ENCODE measurements at places on chromosomes 6 and 20. TPM values are rescaled to one million over a fixed set of nuclear protein-coding genes. Genes with fewer than 3 reads are reported as not detected.
A peak's percentile ranks its signal among the peaks of the same experiment; 100 is the strongest.

- H3K36me3 ChIP-seq = peaks cover 10% of the 10 kb centered on the region
- H3K4me3 ChIP-seq = peak overlapping the region; percentile 16
- peaks cover 53% of the 10 kb centered on the region for H3K4me1 ChIP-seq
- DNase-seq = peak; percentile 91
- peak overlapping the region; percentile 88 for H3K27ac ChIP-seq
Measured at GRCh38 chr6:126143761-126144251, 157.5 kb downstream of the TRMT11 start.

- H3K27me3 ChIP-seq = no peaks in the 10 kb centered on the region
- no peak overlapping the region for H3K27ac ChIP-seq
- H3K4me1 ChIP-seq = no peaks in the 10 kb centered on the region
- H3K36me3 ChIP-seq = no peaks in the 10 kb centered on the region
- no peak for DNase-seq
Measured at GRCh38 chr6:195861-196360, 96.4 kb upstream of the DUSP22 start.

- H3K36me3 ChIP-seq = no peaks in the 10 kb centered on the region
- no peaks in the 10 kb centered on the region for H3K4me1 ChIP-seq
- no peaks in the 10 kb centered on the region for H3K27me3 ChIP-seq
Measured at GRCh38 chr6:76752841-76753240, 680.4 kb upstream of the IMPG1 start.

DNA sequence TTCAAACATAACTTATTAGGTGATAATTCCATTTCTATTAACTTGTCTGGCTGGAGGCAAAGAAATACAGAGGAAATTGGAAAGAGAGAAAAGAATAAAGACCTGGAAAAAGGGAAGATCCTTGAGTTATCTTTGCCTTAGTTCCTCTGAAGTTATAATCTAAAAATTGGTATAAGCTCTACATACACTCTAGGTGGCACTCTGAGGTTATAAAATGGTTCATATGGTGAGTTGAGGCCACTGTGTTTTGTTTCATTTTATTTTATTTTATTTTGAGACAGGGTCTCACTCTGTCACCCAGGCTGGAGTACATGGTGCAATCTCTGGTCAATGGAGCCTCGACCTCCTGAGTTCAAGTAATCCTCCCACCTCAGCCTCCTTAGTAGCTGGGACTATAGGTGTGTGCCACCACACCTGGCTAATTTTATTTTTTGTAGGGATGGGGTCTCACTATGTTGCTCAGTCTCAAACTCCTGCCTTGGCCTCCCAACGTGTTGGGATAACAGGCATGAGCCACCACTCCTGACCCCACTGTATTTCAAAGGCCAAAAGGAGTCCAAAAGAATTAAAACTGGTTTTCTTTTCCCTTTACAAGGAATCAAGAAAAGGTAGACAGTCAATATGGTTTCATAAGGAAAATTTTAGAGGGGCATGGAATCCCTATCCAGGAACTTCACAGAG lies 19.4 kb downstream of the GPX6 start:
- DNase-seq = no peak
- no peaks in the 10 kb centered on the region for H3K36me3 ChIP-seq
- H3K27ac ChIP-seq = no peak overlapping the region
- H3K27me3 ChIP-seq = no peaks in the 10 kb centered on the region
- no peak overlapping the region for H3K4me3 ChIP-seq
- H3K4me1 ChIP-seq = peaks cover 4% of the 10 kb centered on the region

DNA sequence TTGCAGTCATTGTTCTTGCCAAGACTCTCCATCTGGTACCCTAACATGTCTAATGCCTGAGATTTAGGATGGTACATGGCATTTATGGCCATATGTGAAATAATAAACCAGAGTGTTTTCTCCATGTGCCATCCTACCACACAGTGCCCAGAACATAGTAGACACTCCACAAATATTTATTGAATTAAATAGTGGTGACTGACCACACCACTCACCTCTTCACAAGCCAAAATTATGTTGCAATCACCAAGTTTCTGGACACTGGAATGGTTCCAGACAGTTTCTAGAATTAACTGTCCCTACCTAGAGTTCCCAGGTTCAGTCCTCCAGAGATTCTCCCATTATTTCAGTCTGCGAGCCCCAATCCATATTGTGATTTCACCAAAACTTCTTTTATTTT lies 427.3 kb downstream of the KIF16B start:
- no peaks in the 10 kb centered on the region for H3K4me1 ChIP-seq
- no peak overlapping the region for H3K27ac ChIP-seq
- no peaks in the 10 kb centered on the region for H3K27me3 ChIP-seq
- no peak for DNase-seq

- no peak overlapping the region for H3K4me3 ChIP-seq
- no peak overlapping the region for H3K27ac ChIP-seq
- no peaks in the 10 kb centered on the region for H3K36me3 ChIP-seq
Measured at GRCh38 chr6:164010441-164011103, 596.1 kb downstream of the QKI start.

DNA sequence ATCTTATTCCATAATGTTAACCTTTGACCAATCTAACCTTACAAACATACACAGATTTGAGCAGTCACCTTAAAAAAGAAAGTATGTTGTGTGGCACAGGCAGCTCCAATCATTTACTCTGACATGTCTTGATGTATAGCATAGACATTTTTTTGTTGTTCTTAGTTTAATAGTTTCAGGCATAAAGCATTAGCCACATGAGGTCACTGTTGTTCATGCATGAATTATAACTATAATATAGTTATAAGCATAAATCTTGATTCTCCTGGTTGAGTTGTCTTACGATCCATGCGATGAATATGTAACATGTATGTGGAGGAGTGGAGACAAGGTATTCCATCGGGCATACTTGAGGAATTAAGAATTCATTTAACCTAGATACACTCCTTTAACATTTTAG lies 26.1 kb upstream of the NKAIN2 start:
- DNase-seq = no peak
- H3K27me3 ChIP-seq = no peaks in the 10 kb centered on the region
- no peaks in the 10 kb centered on the region for H3K36me3 ChIP-seq
- no peak overlapping the region for H3K4me3 ChIP-seq
- no peaks in the 10 kb centered on the region for H3K4me1 ChIP-seq

GRCh38 chr6:50826803-50827202 lies 8.1 kb downstream of the TFAP2B start:
- peak; percentile 77 for DNase-seq
- peaks cover 39% of the 10 kb centered on the region for H3K4me1 ChIP-seq
- no peak overlapping the region for H3K4me3 ChIP-seq
- H3K36me3 ChIP-seq = no peaks in the 10 kb centered on the region

The TGM2 gene
- total RNA-seq = 0.22 TPM

The BEND6 gene
- 0.90 TPM for total RNA-seq

The COL19A1 gene
- total RNA-seq = not detected

DNA sequence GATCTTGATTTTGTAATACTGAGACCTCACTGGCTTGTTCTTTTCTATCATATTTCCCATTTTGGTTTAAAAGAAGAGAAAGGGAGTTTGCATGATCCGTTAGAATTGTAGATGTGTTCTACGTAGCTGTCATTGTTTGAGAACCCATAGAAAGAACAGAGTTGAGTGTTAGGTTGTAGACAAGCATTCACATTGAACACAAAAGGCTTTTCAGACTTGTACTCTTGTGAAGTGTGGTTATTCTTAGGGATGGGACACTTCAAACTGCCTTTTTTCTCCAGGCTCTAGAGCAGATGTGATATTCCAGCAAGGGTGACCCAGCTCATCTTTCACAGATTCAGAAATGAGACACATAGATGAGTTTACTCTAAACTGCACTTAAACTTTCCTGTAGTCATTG lies 19.9 kb downstream of the FOXO3 start:
- H3K27me3 ChIP-seq = no peaks in the 10 kb centered on the region
- no peak overlapping the region for H3K4me3 ChIP-seq
- no peak overlapping the region for H3K27ac ChIP-seq
- no peak for DNase-seq
- H3K4me1 ChIP-seq = peaks cover 13% of the 10 kb centered on the region
- no peaks in the 10 kb centered on the region for H3K36me3 ChIP-seq

GRCh38 chr6:3231247-3232016 lies 4.0 kb upstream of the TUBB2B start:
- peaks cover 40% of the 10 kb centered on the region for H3K27me3 ChIP-seq
- H3K36me3 ChIP-seq = no peaks in the 10 kb centered on the region
- H3K4me3 ChIP-seq = peak overlapping the region; percentile 95
- DNase-seq = peak; percentile 92
- H3K4me1 ChIP-seq = peaks cover 22% of the 10 kb centered on the region
- no peak overlapping the region for H3K27ac ChIP-seq

GRCh38 chr6:7691675-7692452 lies 34.0 kb upstream of the BMP6 start:
- no peaks in the 10 kb centered on the region for H3K27me3 ChIP-seq
- peak; percentile 20 for DNase-seq
- no peak overlapping the region for H3K4me3 ChIP-seq
- H3K27ac ChIP-seq = no peak overlapping the region
- no peaks in the 10 kb centered on the region for H3K36me3 ChIP-seq

DNA sequence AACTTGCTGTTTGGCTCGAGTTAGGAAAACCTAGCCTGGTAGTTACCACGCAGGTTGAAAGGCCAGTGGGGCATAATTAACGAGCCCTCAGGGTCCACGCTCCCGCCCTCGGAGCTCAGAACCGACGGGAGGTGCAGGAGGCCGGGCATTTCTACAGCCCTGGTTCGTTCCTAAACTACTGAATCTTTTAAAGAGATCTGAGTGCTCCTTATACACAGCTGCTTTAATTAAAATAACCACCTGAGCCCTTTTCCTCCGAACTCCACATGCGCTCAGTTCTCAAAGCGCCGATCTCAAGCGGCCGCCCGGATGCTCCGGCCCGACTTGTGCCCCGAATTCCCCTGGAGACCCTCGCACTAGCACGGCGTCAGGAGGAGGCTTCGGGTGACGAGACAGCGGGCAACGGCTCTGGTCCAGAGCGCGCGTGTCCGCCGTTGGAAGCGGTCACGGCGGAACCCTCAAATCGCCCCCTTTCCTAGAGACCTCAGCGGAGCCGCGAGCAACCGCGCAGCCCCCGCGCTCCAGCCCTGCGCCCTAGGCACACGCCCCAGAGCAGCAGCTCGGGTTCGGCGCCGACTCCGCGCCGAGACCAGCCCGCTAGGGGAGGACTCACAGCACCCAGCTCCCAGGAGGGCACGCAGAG lies 397 bp downstream of the WDR27 start:
- H3K4me3 ChIP-seq = peak overlapping the region; percentile 85
- peaks cover 27% of the 10 kb centered on the region for H3K4me1 ChIP-seq
- no peak overlapping the region for H3K27ac ChIP-seq

The IRAK1BP1 gene
- total RNA-seq = 13.8 TPM

The RAD21L1 gene
- total RNA-seq = not detected

The TRMT6 gene
- total RNA-seq = 11.1 TPM

The PLAGL2 gene
- 21.2 TPM for total RNA-seq

The SAPCD1 gene
- 10.1 TPM for total RNA-seq

The ALDH8A1 gene
- total RNA-seq = not detected

DNA sequence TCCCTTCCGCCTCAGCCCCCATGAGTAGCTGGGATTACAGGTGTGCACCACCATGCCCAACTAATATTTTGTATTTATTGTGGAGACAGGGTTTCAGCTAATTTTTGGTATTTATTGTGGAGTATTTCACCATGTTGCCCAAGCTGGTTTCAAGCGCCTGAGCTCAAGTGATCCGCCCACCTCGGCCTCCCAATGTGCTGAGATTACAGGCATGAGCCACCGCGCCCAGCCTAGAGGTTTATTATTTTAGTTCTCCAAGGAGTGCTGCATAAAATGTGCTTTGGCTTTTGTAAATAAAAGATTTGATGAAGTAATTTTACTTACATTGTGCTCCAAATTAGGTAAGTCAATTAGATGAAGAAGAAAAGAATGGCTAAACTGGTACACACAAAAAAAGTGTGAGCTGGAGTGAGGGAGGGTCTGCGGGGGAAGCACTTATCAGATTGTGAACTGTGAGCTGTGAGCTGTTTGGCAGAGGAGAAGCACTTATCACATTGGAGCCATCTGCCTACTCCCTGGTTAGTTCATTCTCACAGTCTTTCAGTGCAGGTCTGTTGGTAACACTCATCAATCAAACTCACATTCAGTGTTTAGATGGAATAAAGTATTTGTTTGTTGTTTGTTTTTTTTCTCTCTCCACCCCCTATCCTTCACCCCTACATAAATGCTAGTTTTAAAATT lies 398.0 kb downstream of the EPHA7 start:
- no peaks in the 10 kb centered on the region for H3K27me3 ChIP-seq
- DNase-seq = no peak
- H3K4me3 ChIP-seq = no peak overlapping the region
- no peak overlapping the region for H3K27ac ChIP-seq
- H3K4me1 ChIP-seq = no peaks in the 10 kb centered on the region

- H3K4me1 ChIP-seq = peaks cover 42% of the 10 kb centered on the region
- DNase-seq = no peak
- no peaks in the 10 kb centered on the region for H3K27me3 ChIP-seq
- H3K4me3 ChIP-seq = no peak overlapping the region
- no peak overlapping the region for H3K27ac ChIP-seq
Measured at GRCh38 chr6:167680605-167681149, 146.0 kb upstream of the AFDN start.

- DNase-seq = peak; percentile 21
- no peak overlapping the region for H3K27ac ChIP-seq
- no peaks in the 10 kb centered on the region for H3K4me1 ChIP-seq
- H3K4me3 ChIP-seq = no peak overlapping the region
Measured at GRCh38 chr6:129730477-129731165, 20.6 kb upstream of the ARHGAP18 start.

- DNase-seq = no peak
- H3K4me3 ChIP-seq = no peak overlapping the region
- no peaks in the 10 kb centered on the region for H3K27me3 ChIP-seq
- no peak overlapping the region for H3K27ac ChIP-seq
Measured at GRCh38 chr6:84657025-84657424, 107.4 kb downstream of the TBX18 start.

GRCh38 chr6:154732538-154733182 lies 556 bp upstream of the SCAF8 start:
- DNase-seq = peak; percentile 74
- peaks cover 21% of the 10 kb centered on the region for H3K4me1 ChIP-seq
- H3K27ac ChIP-seq = peak overlapping the region; percentile 99
- no peaks in the 10 kb centered on the region for H3K36me3 ChIP-seq

DNA sequence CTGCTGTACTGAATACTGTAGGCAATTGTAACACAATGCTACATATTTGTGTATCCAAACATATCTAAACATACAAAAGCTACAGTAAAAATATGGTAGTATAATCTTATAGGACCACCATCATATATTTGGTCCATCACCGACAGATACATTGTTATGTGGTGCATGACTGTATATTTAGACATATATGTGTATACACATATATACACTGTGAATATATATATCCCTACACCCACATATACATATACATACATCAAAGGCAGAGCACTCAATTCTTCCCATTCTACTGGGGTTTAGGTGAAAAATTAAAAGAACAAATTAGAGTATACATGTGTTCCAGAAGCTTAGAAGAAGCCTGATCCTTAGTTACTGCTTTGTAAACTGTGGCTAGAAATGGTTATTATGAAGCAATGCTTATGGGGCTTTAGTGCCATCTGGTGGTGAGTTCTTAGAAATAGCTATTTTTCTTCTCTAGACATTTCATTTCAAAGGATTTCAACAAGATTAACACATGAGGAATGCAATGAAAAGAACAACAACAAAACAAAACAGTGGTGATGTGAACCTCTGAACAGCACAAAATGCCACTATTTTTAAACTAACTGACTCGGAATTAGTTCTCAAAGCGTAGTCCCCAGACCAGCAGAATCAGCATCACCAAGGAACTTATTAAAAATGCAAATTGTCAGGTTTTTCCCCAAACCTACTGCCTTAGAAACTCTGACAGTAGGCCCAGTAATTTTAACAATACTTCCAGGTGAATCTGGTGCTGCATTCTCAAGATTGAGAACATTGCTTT lies 38.0 kb downstream of the PKHD1 start:
- no peaks in the 10 kb centered on the region for H3K36me3 ChIP-seq
- no peaks in the 10 kb centered on the region for H3K27me3 ChIP-seq
- DNase-seq = peak; percentile 70
- H3K4me1 ChIP-seq = no peaks in the 10 kb centered on the region
- H3K4me3 ChIP-seq = no peak overlapping the region

The SLC23A2 gene
- 9.3 TPM for total RNA-seq
